ENCODE measurements at places on chromosomes 2 and 18.

DNA sequence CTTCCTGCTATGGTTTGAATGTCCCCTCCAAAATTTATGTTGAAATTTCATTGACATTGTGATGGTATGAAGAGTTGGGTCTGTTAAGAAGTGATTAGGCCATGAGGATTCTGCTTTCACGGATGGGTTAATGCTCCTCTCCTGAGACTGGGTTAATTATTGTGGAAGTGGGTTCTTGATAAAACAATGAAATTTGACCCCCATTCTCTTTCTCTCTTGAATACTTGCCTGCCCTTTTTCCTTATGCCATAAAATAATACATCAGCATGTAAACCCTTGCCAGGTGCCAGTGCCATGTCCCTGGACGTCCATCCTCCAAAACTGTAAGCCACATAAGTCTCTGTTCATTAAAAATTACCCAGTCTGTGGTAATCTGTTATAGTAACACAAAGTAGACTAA is 352.8 kb downstream of the LRRTM4 start:
- no peak for DNase-seq

- DNase-seq = no peak
Measured at GRCh38 chr2:176268976-176269318, 295 bp upstream of the MTX2 start.

- DNase-seq = no peak
Measured at GRCh38 chr2:105754011-105754410, 9.3 kb downstream of the NCK2 start.

DNA sequence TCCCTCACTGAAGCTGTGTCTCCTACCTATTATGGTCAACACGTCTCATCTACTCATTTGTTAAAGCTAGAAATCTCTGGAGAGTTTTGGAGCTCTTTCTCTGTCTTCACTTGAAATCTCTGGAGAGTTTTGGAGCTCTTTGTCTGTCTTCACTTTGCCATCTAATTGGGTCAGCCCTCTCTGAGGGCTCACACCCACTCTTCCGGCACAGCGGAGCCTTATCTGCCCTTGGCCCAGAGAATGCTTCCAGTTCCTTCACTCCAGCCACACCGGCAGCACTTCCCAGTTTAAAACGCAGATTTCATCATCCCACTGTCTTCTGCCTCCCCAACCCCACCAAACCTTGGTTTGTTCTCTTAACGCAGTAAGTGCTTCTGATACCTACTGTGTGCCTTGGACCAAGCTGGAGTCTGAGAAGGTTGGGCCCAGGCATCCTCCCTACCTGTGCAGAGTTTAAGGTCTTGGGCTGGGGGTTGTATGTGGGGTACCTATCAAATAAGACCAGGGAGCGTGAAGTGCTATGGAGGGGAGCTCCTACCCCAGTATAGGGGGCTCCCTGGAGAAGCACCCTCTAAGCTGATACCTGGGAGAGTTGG is 5.0 kb downstream of the HPCAL1 start:
- no peak for DNase-seq

GRCh38 chr2:101609433-101609832 is 88.1 kb upstream of the MAP4K4 start:
- DNase-seq = no peak

- no peak for DNase-seq
Measured at GRCh38 chr18:74454279-74454751, 2.8 kb downstream of the DIPK1C start.

DNA sequence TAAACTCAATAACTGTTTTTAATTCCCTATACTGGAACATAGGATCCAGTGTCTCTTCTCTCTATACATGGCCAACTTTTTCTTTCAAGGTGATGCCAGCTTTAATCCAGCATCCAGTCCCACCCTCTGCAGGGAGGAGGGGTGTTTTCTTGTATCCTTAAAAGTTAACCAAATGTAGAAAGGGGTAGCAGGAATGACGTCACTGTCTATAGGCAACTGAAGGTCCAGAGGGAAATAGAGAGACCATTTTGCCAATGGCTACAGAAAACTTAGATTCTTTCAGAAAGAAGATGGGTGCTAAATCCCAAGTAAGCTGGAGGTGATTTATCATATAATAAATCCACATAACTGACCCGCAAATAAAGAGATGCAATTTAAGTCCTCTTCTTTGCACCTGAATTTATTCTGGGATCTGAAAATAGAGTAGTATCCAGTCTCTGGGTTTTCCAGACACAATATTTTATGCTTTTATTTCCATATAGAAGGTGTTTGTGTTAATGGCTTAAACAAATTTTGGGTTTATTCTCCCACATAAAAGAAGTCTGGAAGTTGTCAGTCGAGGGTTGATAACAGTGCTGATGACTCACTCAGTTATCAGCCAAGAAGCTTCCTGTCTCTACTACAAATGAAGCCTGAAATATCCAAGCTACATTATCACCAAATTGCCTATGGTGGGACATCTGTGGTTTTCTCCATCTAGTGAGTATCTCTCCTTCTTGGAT is 5.7 kb upstream of the DNER start:
- DNase-seq = no peak

DNA sequence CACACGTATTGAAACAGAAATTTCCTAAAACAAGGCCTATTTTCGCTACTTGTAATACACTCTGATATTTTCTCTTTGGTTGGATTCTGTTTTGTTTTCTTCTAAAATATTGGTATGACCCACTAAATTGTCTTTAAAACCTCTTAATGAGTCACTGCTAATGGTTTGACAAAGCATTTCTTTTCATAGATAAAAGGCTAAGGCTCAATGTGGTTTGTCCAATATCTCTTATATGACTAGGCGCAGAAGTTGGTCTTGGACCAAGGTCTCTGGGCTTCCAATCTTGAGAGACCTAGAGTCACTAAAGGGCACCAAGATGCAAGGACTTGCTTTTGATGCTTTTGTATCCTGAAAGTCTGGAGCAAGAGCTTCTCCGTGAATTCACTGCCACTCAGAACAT is 498.2 kb upstream of the TCF4 start:
- DNase-seq = no peak

GRCh38 chr18:59428018-59428417 is 69.0 kb upstream of the LMAN1 start:
- DNase-seq = no peak

DNA sequence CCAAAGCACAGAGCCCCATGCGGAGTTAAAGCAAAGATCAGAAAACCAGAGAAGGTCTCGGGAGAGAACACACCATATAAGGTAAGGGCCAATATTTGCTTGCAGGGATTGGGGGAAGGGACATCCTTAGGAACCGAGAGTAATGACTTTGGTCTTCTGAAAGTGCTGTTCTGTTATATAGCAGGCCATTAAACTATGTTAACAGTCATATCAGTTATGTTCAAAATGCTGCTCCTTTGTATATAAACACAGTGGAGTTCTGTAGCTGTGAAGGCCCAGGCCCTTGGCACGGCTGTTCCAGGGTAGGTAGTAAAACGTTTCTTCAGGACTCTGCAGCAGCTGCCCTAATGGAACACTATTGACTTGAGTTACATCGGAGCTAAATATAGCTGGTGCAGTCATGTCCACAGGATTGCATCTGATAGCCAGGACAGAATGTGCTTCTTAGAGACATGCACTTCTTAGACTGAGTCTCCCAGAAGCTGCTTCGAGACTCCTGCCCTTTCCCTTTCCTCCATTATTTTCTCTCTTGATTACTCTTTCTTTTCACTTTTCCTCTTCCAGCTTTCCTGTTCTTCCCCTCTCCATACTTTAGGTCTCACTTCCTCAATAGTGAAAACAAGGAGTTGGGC is 122.4 kb downstream of the SETBP1 start:
- DNase-seq = peak; percentile 24

Measured in left ventricle myocardium inferior (tissue), 1 donor.